Activated naive CD4-positive, alpha-beta T cell treated with anti-CD3 and anti-CD28 coated beads for 36 hours (primary cell): ENCODE measurements at places on chromosomes 11 and 22. TPM values are rescaled to one million over a fixed set of nuclear protein-coding genes. Genes with fewer than 3 reads are reported as not detected.

The OR51E2 gene
- not detected for total RNA-seq

DNA sequence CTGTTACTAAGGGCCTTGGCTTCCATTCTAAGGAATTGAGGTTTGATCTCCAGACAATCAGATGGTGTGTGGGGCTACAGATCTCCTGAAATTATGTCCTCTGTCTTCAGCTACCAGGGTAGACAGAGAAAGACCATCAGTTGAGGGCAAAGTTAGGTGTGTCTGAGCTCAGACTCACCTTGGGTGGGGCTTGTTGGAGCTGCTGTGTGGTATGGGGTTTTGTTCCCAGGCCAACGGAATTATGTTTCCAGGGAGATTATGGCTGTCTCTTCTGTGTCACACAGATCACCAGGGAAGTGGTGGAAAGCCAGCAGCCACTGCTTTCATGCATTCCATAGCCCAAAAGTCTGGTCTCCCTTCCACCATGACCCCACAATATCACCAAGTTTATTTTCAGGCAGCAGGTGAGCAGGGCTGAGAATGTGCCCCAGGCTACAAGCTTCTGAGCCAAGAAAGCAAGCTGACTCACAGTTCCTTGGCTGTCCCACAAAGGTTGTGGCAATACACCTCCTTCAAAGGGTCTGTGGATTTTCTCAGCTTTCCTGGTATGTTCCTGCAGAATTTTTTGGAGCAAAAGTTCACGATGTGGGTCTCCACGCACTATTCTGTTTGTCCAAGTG, 714.9 kb downstream of the LUZP2 start:
- no peaks in the 10 kb centered on the region for H3K4me1 ChIP-seq
- DNase-seq, result no peak
- H3K27me3 ChIP-seq, result no peaks in the 10 kb centered on the region
- H3K27ac ChIP-seq, result no peak overlapping the region
- H3K4me3 ChIP-seq, result no peak overlapping the region

The SHANK3 gene
- total RNA-seq, result 0.07 TPM

The NOX4 gene
- not detected for total RNA-seq

GRCh38 chr11:70579316-70579955, 181.1 kb downstream of the CTTN start:
- no peak for DNase-seq
- H3K4me1 ChIP-seq, result no peaks in the 10 kb centered on the region
- no peak overlapping the region for H3K27ac ChIP-seq
- H3K27me3 ChIP-seq, result no peaks in the 10 kb centered on the region

- peaks cover 8% of the 10 kb centered on the region for H3K36me3 ChIP-seq
- no peak overlapping the region for H3K4me3 ChIP-seq
- no peak overlapping the region for H3K27ac ChIP-seq
- no peaks in the 10 kb centered on the region for H3K27me3 ChIP-seq
Observed at GRCh38 chr11:111966678-111967077, 29.5 kb downstream of the DIXDC1 start.

DNA sequence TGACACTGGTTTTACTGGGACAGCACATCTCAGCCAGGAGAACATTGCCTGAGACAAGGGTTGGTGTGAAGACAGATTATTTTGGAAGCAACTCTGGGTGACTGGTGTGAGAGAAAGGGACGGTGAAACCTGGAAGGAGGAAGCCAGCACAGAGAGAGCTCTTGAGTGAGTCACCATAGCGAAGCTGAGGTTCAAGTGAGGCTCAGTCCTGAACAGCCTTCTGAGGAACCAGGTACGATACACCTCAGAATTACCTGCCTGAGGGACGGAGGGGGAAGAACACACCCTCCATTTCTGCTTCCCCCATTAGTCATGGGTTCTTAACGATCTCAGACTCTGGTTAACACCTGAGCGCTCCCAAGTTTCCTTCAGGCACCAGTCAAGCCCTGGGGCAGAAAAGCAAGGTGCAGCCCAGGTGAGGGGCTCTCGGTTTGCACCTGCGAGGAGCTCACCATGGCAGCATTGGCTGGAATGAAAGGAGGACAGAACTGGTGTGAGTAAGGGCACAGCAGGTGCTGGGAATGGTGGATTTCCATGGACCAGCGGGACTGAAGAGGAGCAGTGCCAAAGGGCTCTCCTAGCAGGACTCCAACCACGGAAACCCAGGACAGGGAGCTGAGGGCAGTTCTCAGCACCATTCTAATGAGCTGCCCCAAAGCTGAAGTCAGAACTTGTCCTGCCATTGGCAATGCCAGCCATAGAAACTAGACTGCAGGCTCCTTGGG, 459.3 kb downstream of the OPCML start:
- no peaks in the 10 kb centered on the region for H3K36me3 ChIP-seq
- H3K27me3 ChIP-seq, result peaks cover 8% of the 10 kb centered on the region
- no peak for DNase-seq
- no peak overlapping the region for H3K4me3 ChIP-seq
- no peaks in the 10 kb centered on the region for H3K4me1 ChIP-seq

The SLC5A4 gene
- total RNA-seq, result not detected

GRCh38 chr11:40302669-40303068, 1156.8 kb downstream of the LRRC4C start:
- DNase-seq, result no peak
- H3K4me1 ChIP-seq, result no peaks in the 10 kb centered on the region
- no peaks in the 10 kb centered on the region for H3K27me3 ChIP-seq
- H3K4me3 ChIP-seq, result no peak overlapping the region
- no peak overlapping the region for H3K27ac ChIP-seq

GRCh38 chr11:32012049-32012448, 78.8 kb upstream of the RCN1 start:
- DNase-seq, result no peak
- no peaks in the 10 kb centered on the region for H3K4me1 ChIP-seq
- no peak overlapping the region for H3K4me3 ChIP-seq
- H3K36me3 ChIP-seq, result no peaks in the 10 kb centered on the region
- peaks cover 32% of the 10 kb centered on the region for H3K27me3 ChIP-seq

The ABCG4 gene
- total RNA-seq, result 0.31 TPM

GRCh38 chr22:35601743-35602615, 15.2 kb downstream of the MB start:
- H3K27ac ChIP-seq, result no peak overlapping the region
- no peak overlapping the region for H3K4me3 ChIP-seq
- H3K27me3 ChIP-seq, result no peaks in the 10 kb centered on the region

The OR4A16 gene
- total RNA-seq, result not detected

The RAB39A gene
- not detected for total RNA-seq

DNA sequence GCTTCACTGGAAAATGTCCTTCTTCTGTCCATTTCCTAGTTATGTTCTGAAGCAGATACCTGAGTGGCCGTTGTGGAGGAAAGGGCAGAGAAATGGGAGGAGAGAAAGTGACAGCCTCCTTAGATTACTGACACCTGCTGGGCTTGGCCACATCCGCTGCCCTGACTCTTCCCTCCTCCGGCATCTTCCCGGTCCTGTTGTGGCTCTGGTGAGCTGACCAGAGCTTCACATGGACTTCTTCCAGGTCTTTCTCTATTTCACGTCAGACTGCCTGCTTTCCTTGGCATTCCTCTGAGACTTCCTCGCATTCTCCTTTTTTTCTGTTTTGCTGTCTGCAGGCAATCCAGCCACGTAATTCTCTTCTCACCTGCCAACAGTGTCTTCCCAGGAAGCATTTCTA, 138.7 kb upstream of the E2F8 start:
- no peak overlapping the region for H3K4me3 ChIP-seq
- DNase-seq, result no peak
- H3K36me3 ChIP-seq, result no peaks in the 10 kb centered on the region
- H3K27me3 ChIP-seq, result peaks cover 6% of the 10 kb centered on the region
- H3K27ac ChIP-seq, result no peak overlapping the region

The VWCE gene
- 6.6 TPM for total RNA-seq

The MRGPRX3 gene
- not detected for total RNA-seq

- no peaks in the 10 kb centered on the region for H3K36me3 ChIP-seq
- no peaks in the 10 kb centered on the region for H3K4me1 ChIP-seq
- no peak overlapping the region for H3K27ac ChIP-seq
- H3K4me3 ChIP-seq, result no peak overlapping the region
- H3K27me3 ChIP-seq, result peaks cover 15% of the 10 kb centered on the region
Observed at GRCh38 chr22:45493286-45493771, 9.4 kb upstream of the FBLN1 start.

DNA sequence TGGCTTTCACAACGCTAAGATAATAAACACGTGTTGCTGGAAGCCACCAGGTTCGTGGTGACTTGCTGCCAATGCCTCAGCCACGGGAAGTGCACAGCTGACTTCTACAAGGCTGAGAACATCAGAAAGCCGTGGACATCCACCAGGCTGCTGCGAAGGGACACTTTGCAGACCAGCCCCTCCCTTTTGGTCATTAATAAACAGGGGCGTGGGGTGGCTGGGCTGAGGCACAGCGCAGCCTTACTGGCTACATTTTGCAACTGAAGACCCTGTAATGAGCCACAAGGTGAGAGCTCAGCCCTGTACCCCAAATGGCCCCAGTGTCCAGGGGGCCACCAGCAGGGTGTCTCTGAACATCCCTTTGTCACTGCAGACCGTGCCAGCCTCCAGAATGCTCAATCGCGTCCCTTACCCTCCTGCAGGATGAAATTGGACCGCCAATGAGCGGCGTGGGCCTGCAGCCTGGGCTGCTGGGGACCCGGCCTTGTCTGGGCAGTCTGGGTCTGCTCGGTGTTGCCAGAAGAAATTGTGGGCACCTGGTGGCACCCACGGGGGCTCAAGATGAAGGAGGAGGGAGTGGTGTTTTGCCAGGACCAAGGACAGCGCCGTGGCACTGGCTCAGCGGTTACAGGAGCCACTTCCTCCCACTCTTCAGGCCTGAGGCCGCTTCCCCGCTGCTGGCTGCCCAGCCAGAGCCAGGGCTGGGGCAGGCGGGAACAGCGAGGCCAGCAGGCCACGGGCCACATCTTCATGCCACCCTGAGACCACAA, 181.9 kb downstream of the CTTN start:
- H3K4me3 ChIP-seq, result no peak overlapping the region
- H3K36me3 ChIP-seq, result no peaks in the 10 kb centered on the region
- H3K4me1 ChIP-seq, result no peaks in the 10 kb centered on the region

DNA sequence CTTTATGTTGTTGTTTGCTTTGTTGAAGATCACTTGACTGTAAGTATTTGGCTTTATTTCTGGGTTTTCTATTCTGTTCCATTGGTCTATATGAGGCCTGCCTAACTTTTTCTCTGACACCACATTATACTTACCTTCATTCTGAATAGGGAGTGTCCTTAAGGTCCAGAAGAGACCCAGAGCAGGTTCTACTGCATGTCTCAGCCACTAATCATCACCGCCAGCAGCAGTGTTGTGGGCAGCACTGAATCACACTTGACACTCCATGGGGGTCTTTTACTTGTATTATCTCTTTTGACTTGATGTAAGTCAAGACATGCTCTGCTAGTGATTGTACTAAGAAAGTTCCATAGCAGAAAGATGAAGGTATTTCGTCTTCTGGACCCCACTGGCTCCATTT, 274.9 kb downstream of the TENM4 start:
- no peaks in the 10 kb centered on the region for H3K4me1 ChIP-seq
- no peak for DNase-seq
- H3K36me3 ChIP-seq, result no peaks in the 10 kb centered on the region
- no peak overlapping the region for H3K4me3 ChIP-seq

The LRRC56 gene
- total RNA-seq, result 1.3 TPM
